Fibroblast of the aortic adventitia (primary cell): ENCODE measurements at places on chromosomes 3 and 15. TPM values are rescaled to one million over a fixed set of nuclear protein-coding genes. Genes with fewer than 3 reads are reported as not detected.

DNA sequence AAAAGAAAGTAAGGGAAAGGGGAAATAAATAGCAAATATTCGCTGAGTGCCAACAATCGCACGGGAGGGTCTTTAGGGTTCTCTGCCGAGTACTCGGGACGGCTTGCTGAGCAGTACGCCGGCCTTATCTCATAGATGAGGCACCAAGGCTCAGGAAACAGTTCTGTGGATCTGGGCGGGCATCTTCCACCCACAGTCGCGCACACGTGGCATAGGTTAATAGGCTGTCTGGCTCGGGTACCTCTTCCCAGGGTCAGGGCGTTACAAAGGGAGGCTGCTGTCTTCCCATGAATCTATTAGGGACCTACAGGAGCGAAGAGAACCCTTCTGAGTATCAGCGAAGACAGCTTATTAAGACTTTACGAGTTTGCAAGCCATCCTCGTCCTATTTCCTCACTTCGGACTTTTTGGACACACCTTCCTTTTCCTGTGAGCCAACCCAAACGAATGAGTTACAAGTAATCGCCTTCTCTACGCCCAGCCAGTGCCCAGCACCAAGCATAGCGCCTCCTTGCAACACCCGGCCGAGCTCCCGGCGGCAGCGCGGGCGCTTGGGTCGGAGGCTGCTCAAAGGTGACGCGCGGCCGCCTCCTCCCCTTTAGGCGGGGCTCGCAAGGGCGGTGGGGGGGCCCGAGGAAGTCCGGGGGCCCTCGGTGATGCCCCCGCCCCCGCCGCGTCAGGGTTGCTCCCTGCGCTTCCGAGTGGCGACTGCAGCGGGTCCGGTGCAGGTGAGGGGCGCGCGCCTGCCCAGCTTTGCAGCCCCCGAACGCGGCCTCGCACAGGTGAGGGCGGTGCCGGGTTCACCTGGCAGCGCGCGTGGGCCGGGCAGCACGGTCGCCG is at the start of gene MCTP2:
MCTP2 (plus strand) TSS at position 679 of the 840 bp plus-strand sequence. CDS start 66,705 bp downstream, outside the sequence.
- DNase-seq: peak; percentile 37

DNA sequence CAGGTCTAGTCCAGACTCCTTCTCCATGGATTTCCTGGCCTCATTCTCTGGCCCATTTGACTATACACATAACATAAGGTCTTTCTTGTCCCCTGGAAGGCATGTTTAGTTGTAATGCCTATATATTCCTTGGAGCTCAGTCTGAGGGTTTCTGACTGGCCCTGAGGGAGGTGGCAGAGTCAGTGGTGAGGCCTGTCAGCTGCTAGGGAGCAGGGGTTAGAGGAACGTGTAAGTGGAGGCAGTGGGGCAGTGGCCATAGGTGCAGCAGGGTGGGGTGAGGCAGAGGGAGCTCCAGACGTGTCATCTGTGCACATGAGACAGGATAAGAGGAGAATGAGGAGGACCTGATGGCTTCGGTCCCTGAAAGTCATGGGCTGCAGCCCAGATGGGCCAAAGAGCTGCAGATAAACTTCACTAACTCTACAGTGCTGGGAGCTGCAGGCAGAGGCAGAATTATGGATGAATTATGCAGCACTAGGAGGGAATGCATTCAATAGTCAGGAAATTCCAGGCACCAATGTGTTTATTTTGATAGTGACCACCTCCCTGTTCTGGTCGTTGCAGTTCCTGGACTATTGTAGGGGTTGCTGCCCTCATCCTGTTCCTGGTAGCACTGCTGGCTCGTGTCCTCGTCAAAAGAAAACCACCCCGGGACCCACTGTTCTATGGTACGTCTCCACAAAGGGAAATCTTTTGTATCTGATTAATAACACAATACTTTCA is 4.9 kb downstream of the TM6SF1 start:
- DNase-seq: peak; percentile 86

DNA sequence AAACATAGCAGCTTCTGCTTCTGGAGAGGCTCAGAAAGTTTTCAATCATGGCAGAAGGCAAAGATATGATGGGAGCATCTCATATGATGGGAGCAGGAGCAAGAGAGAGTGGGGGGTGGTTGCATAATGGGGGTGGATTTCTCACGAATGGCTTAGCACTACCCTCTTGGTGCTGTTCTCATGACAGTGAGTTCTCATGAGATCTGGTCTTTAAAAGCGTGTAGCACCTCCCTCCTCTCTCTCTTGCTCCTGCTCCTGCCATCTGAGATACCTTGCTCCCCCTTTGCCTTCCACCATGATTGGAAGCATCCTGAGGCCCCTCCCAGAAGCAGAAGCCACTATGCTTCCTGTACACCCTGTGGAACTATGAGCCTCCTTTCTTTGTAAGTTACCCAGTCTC is 22.2 kb downstream of the HGD start:
- DNase-seq: no peak

DNA sequence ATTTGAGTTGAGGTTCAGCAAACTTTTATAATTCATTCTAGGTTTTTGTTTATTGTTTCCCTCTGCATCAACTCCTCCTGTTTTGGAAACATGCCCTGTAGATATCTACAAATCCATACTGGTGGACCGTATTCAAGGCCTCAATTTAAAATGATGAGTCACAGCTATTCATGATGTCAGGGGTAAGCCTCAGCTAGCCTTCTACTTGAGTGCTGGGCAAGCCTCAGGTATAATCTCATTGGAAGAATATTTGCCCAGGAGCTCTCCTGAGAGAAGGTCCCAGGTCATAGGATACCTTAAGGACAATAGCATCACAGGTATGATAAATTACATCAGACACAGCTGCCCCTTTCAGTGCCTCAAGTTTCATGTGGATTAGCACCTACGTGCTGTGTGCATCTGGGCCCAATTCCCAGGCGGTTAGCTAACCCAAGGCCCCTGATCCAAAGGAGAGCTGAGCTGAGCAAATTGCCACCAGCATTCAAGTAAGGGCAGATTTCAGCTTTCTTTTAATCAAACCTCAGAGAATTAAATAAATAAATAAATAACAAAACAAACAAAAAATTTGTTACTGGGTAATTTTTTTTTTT is 87.5 kb downstream of the KCNMB2 start:
- no peak for DNase-seq

GRCh38 chr3:45552794-45553371 is 41.7 kb upstream of the LIMD1 start:
- DNase-seq: no peak

- DNase-seq: peak; percentile 48
These were observed 26.7 kb upstream of the PIK3R4 start for GRCh38 chr3:130773366-130773765.

GRCh38 chr3:138443521-138444503 is 9.4 kb downstream of the ESYT3 start:
- no peak for DNase-seq

DNA sequence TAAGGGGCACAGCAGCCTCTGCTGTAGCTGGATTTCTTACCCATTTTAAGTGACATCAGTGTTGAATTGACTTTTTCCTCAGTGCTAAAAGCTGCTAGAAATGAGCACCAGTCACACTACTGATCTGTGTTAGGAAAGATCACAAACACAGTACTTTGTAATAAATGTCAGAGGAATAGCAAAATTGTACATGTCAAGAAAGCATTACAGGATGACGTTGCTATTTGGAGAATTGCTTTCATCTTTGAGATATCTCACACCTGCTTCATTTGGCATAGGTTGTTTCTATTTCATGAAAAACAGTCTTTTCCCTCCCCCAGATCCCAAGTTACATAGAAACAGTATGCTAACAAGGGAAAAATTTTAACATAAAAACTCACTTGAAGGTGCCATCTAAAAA is 77.8 kb downstream of the SLC25A26 start:
- no peak for DNase-seq

GRCh38 chr15:52234596-52235541 is 43.7 kb upstream of the GNB5 start:
- DNase-seq: no peak

DNA sequence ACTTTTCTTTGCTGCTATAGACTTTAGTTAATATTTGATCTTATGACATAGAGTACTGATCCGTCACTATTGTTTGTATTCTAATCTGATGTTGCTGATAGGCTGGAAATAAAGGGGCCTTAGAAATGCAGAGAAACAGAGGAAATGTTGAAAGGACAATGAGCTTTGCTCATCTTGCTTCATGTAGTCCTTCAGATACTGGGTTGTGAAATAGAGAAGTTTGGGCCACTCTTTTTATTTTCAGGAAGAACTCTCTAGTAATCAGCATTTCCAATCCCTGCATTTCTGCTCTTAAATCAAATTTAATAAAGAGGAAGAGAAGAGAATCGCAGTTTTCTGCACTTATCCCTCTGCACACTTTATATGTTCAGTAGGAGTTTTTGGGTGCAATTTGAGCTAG is 192.8 kb upstream of the THBS1 start:
- no peak for DNase-seq

GRCh38 chr3:157190380-157190872 is 30.5 kb upstream of the CCNL1 start:
- DNase-seq: no peak

DNA sequence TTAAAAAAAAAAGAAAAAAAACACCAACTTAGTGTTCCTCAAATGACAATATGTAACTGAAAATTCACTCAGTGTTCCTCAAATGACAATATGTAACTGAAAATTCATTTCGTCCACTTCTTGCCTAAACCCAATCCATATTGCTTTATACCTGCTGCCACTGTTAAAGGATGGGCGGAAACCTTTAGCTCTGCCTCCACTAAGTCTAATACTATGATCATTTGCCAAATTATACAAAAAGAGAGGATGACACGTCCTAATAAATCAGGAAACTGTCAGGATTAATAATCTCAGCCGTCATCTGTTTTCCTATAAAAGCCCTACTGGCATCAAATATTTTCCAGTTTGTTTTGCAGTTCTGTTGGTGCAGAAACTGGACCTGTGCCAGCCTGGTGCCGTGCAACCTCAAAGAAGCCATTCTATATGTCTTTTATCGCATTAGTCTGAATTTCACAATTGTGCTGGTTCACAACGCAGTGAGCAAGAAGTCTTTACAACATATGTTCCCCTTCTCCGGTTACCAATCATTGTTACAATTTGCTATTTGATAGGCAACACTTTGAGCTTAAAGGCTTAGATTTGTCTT is 160.4 kb upstream of the KCNH8 start:
- DNase-seq: no peak

DNA sequence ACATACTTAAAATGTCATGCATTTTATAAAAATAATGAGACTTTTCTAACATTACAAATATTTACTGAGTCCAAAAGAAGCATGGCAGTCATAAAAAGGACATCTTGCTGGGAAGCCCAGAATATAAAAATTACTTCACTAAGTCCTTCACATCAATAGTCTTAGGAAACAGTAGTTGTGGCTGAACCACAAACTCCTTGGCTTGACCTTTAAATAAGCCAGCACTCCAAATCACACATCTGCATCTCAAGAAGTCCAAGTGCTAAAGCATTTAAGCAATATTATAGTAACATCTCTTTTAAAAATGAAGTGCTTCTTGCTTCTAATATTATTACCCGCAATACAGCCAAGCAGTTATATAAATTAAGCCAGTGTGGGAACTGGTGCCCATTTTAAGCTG is 8.8 kb downstream of the CCNL1 start:
- DNase-seq: no peak

- DNase-seq: peak; percentile 23
These were observed 36.9 kb downstream of the SENP8 start for GRCh38 chr15:72155003-72155621.

CPLX3 gene
- total RNA-seq: not detected in 2 replicates

SEMA3G gene
- total RNA-seq: 0.49 TPM in 1 of 2 replicates, not detected in the other

OXSR1 gene
- 36.2 and 38.0 TPM in 2 replicates for total RNA-seq

PLA2G4D gene
- not detected in 2 replicates for total RNA-seq

CCDC66 gene
- 21.1 and 36.0 TPM in 2 replicates for total RNA-seq

KBTBD13 gene
- total RNA-seq: not detected in 2 replicates

EFCAB12 gene
- under 0.01 TPM in 1 of 2 replicates, not detected in the other for total RNA-seq
